ENCODE measurements at places on chromosomes 5 and 9.

DNA sequence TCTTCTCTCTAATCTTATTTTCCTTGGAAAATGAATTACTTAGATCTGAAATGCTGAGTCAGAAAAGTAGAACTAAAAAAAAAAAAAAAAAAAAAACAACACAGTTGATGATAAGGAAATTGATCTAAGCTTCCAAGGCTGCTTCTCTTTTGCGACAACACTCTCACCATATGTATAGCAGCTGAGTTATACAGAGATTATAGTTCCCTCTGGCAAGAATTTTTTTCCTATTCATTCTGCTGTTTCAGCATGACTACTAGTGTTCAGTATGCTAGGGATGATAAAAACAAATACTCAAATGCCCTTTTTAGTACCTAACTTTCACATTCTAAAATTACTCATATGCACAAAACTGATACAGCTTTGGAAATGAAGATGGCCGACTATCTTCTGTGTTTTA, 267.3 kb downstream of the MLLT3 start:
- peak; percentile 65 for DNase-seq

GRCh38 chr9:77038281-77039036, 19.0 kb downstream of the FOXB2 start:
- no peak for DNase-seq

GRCh38 chr5:149271195-149271715, 404 bp upstream of the AFAP1L1 start:
- DNase-seq, result no peak

- DNase-seq, result no peak
Observed at GRCh38 chr9:123235448-123235847, 32.9 kb downstream of the STRBP start.

DNA sequence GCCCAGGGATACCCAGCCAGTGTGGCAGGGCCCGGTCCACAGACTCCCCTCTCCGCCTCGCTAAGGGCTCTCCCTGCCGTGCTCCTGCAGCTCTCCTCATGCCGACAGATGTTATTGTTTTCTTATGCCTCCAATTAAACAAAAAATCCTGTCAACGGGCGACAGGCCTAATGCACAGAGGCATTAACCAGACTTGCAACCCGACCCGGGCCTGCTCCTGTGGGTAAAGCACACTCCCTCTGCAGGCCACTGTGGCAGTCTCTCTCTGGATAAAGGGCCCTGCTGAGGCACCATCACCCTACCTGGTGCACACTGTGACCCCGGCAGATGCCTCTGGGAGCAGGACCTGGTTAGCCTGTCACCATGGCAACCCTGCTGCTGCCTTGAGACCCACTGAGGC, 27.5 kb upstream of the HAND1 start:
- DNase-seq, result no peak

- DNase-seq, result no peak
Observed at GRCh38 chr5:54285686-54286085, 24.7 kb downstream of the ARL15 start.

DNA sequence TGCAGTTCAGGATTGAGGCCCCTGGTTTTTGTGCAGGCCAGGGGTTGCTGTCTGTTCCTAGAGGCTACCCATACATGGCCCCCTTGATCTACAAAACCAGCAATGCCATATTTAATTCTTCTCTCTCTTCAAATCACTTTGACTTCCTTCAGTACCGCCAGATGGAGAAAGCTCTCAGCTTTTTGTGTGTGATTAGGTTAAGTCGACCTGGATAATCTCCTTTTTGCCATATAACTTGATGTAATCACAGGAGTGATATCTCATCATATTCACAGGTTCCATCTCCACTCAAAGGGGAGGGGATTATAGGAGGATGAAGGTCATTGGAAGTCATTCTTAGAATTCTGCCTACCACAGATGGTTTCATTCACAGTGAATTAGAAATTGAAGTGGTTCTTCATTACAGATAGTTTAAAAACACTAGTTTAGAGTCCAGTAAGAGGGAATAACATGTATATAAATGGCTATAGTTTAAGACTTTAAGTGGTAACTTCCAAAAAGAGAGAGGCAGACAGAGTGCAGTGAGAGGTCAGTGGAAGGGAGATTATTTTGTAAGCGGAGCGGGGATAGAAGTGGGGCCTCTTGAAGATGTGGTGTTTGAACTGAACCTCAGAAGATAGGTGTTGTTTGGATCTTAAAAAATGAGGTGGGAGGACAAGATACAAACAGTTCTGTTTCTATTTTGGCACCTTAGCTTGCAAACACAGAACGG, 85.9 kb downstream of the GALNT10 start:
- no peak for DNase-seq

- DNase-seq, result no peak
Observed at GRCh38 chr9:35856882-35857281, 13.3 kb downstream of the OR13J1 start.

DNA sequence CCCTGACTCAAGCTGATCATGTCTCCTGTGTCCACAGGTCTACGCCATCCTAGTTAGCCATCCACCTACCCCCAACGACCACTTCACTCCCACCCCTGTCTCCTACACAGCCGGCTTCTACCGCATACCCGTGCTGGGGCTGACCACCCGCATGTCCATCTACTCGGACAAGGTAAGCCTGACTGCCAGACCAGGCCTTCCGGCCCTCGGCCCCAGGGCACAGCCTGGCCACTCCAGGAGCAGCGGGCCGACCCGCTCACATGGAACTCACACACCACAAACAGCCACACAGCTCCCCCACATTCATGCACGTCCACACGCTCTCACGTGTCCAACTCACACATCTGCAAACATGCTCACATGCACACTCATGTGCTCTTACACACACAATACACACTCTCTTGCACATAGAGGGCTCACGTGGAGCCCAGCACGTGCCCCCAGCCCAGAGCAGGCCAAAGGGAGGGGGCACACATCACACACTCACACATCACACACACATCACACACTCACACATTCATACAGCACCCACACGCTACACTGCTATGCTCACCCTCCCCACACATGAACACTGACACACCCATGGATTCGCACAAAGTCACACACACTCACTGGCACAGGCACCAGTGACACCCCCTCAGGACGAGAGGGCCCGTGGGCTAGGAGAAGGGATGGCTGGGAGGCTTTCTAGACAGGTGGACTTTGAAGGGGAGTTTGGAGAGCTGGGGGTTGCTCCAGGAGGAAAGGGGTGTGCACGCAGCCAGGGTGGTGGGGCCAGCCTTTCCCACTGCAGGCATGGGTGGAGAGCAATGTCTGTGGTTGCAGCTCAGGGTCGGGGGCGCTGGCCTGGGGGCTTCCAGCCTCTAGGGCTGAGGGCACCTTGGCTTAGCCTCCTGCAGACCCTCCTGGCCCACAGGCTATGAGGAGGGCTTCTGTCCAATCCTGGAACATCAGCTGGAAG, 3.3 kb downstream of the GRIN1 start:
- DNase-seq, result no peak

DNA sequence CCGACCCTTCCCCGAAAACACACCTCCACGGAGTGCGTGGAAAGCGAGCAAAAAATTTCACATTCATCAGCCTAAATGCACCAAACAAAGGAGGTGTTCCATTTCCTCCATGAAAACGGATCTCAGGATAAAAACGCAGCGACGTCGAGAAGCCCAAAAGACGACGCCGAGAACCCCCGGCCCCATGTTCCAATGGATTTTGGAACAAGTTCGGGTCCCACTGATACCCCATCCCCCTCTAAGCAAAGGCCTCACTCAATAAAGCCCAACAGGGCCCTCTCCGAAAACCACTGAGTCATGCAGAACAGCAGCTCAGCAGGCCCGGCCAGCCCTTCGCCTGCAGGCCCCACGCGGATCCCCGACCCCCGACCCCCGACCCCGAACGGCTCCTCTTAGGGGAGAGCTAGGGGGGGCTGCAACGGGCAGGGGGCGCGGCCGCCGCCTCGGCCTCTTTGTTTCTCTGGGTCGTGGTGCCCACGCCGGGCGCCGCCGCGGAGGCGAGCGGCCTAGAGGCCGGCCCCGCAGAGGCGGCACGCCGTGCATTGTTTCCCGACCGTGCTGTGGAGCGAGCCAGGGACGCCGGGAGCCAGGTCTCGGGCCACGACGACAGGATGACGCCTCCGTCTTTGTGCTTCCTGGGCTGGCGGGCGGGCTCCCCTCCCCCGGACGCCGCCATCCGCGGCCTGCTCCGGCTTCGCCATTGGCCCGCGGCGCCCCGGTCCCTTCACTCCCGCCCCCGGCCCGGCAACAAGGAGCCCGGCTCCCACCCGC, 915 bp downstream of the ZFAND5 start:
- no peak for DNase-seq
